ENCODE measurements at places on chromosomes 3 and 15.

DNA sequence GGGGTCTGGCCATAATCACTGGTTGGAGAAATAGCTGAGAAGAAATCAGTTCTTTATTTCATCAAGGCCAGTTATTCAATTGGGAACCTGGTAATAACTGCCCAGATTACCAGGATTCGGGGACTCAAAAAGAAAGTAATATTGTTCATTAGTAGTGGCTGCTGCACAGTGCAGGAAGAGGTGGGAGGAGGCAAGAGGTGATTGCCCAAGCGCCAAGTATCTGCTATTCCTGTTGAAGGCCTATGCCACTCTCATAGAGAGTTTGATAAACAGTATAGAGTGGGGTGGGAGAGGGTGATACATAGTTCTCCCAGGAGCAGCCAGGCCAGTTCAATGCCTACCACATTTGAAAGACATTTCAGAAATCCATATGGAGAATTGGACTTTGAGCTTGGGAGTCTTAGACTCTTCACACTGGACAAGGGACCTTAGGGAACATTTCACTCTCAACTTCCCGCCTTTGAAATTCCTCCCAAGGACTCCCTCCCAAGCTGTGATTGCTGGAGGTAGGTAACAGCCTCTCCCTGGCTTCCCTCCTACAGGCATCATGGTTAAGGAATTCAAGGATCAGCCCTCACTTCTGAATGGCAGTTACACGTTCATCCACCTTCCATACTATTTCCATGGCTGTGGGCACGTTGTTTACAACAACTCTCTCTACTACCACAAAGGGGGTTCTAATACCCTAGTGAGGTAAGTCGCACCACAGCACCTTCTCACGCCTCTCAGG, 59.8 kb downstream of the GLDN start:
- no peak for DNase-seq

GRCh38 chr3:147369231-147369630, 37.1 kb downstream of the ZIC4 start:
- no peak for DNase-seq

DNA sequence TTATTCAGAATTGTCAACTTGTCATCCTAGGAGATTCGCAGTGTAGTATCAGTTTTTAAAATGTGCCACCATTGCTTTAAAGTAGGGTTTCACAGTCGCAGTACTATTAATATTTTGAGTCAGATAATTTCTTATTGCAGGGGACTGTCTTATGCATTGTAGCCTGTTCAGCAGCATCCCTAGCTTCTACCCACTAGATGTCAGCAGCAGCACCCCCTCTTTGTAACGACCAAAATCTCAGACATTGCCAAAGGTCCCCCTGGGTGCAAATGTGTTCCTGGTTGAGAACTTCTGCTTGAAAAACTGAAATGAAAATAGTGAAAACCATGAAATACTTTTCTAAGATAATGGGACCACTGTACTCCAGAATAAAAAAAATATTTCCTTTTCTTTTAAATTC, 474.8 kb downstream of the CNTN3 start:
- DNase-seq: no peak

- no peak for DNase-seq
Observed at GRCh38 chr15:62977952-62978811, 64.4 kb upstream of the TPM1 start.

- DNase-seq: no peak
Observed at GRCh38 chr15:40593165-40593564, 884 bp upstream of the KNL1 start.

DNA sequence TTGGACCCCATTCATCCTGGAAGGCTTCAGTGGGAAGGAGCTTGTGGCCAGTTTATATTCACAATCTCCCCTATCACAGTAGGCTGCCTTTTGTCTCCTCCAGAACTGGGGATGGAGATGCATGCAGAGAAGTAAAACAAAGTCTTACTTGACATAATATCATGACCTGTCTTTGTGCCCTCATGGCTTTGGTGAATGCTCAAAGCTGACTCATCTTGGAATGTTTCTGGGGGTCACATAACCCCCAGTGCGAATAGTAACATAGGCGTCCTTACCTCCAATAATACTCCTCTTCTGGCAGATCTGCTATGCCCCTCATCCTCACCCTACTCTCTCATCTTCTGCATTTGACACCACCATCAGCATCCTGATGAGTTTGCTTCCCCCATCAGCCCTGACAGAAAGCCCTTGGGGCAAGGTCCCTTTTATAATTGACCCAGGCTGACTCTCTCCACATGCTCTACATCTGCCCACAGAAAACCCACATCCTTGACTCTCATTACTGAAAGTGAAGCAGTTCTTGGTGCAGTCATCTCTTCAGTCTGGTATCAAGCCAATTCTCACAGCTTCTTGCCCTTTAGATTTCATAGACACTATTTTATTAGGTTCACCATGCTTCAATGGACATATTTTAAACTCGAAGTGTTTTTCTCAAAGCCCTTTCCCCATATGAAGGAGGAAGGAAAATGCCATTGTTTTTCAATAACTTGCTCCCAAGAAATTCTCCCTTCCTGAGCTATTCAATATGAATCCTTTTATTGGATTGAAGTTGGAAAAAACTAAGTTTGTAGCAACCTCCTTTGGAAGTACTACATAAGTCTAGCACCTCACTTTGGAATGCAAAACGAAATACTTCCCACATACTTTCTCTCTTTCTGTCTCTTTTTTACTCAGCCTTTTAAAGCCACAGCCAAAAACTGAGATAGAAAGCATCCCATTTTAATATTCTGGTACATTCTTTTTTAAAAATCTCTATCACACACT, 36.6 kb downstream of the OSTN start:
- DNase-seq: no peak

- no peak for DNase-seq
Observed at GRCh38 chr3:28295898-28296490, 52.5 kb upstream of the ZCWPW2 start.

GRCh38 chr3:124329723-124330122, 337.8 kb upstream of the ROPN1 start:
- DNase-seq: no peak

- DNase-seq: no peak
Observed at GRCh38 chr3:193677734-193678133, 84.7 kb downstream of the OPA1 start.

GRCh38 chr3:190458040-190458439, 8.3 kb upstream of the TMEM207 start:
- DNase-seq: no peak

GRCh38 chr3:189771842-189772450, 140.8 kb downstream of the TP63 start:
- no peak for DNase-seq

GRCh38 chr3:152213203-152213602, 55.5 kb upstream of the MBNL1 start:
- no peak for DNase-seq

GRCh38 chr15:56948000-56948763, 29.7 kb downstream of the TCF12 start:
- no peak for DNase-seq

DNA sequence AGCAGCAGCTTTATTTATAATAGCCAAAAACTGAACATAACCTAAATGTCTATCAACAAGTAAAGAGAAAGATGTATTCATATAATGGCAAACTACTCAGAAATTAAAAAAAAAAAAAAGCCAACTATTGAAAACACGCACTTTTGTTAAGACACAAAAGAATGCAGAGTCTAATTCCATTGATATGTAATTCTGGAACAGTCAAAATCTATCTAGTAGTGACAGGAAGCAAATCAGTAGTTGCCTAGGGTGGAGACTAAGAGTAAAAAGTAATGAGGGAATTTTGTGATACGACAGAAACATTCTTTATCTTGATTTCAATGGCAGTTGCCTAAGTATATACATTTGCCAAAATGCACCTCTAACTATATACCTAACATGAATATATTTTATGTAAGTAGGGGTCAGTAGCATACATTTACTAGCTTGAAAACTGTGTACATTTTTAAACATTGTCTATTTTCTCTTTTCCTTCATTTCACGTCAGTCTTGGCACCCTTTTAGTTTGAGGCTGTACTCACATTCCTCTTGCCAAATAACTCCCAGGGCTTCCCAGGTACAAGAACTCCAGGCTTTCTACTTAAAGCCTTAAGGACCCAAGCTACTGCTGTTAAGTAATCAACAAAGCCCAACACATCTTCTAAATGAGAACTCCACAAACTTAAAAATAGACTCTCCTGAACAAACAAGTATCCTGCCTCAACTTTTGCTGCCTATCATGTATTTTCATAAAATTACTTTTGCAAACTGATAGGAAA, 54.7 kb downstream of the ADAM10 start:
- no peak for DNase-seq

DNA sequence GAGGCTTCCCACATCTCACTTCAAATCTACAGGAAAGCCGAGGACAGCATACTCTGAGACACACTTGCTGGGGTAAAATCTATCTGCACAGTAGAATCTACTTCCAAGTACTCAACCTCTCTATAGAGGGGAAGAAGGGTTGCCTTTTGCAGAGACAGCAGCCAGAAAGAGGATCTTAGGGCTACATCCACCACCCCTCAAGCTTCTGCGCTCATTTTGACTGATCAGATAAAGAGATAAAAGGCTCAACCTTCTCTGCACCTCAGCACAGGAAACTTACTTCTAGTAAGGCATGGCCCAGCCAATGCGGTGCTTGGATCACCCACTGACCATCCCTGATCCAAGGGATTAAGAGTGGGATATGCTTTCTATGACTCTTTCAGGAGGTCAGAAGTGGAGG, 6.9 kb upstream of the SLC9A9 start:
- no peak for DNase-seq

DNA sequence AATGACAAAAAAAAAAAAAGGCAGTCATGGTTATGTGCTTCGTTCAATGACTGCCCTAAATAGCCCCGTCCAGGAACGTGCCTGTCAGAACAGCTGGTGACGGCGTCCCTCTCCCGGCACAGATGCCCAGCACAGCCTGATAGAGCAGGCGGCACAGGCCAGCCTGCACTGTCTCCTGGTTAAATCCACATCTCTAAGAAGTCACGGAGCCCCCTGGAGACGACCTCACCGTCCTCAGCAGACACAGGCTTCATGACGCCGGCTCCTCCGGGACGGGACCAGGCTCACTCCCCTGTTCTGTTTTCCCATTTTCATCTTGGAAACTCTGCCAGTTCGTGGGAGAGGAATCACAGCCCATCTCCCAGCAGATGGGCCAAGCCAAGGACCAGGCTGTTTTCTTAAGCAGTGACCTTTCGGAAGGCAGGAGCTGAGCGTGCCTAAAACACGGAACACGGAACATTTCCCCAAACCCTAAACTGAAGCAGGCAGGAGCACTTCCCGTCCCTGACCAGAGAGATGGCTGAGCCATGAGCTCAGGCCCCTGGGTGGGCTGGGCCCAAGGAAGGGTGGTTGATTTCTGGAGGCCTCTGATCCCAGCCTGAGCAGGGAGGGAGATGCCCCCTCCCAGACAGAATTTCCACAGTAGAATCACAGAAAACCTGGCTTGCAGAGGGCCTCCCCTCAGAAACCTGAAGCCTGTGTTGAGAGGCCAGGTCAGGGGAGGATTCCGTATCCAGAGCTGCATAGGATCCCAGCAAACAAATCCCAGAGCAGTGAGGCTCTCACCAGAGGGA, 35.9 kb downstream of the ADCY5 start:
- DNase-seq: peak; percentile 82

DNA sequence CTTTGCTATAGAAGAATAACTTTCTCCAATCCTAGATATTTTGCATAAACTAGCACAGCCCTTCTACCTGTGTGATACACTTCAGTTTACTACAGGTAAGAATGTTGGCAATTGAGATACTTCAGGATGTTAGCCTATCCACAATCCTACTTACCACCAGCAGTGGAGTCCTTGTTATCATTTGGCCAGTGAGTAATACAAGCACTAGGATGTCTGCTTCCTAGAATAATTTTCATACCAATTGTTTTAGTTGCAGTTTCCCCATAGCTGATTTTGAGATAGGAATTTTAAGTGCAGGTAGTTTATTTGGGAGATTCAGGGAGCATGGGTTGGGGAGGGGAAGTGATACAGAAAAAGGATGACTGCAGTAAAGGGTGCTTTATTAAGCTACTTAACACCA, 147.2 kb downstream of the EPHA6 start:
- no peak for DNase-seq

GRCh38 chr3:74041068-74041675, 416.4 kb upstream of the PDZRN3 start:
- no peak for DNase-seq
